ENCODE measurements at places on chromosomes 1 and 21. TPM values are rescaled to one million over a fixed set of nuclear protein-coding genes. Genes with fewer than 3 reads are reported as not detected.

Gene ZSWIM5
- total RNA-seq: 1.1 TPM

Gene AADACL3
- not detected for total RNA-seq

DNA sequence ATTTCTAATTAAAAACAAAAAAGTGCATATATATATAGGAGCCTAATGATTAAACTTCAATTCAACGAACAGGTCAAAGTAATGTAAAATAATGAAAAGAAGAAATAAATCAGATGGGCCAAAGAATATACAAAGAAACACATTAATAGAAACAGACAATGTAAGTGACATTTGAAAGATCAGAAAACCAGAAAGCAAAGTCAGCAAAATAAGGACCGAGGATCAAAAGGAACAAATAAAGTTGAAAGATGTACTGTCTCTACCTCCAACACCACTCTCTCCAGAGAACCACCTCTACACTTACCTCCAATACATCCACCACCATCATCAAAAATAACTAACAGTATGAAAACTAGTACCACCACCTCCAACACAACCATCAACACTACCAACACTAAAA lies 1226.3 kb upstream of the NCAM2 start:
- DNase-seq: no peak

DNA sequence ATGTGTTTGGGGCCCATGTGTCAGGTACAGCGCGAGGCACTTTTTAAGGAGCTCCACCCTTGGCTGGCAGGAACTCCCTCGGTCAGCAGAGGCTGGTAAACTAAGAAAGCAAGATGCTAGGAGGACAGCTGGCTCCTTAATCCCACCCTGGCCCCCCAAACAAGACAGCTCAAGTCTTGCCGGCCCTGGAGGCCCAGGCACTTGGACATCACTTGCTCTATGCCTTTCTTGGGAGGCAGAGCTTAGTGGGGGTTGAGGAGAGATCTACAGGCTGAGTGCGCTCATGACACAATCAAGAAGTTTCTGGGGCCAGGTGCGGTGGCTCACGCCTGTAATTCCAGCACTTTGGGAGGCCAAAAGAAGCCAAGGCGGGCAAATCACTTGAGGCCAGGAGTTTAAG lies 78.1 kb downstream of the CD34 start:
- no peak for DNase-seq

DNA sequence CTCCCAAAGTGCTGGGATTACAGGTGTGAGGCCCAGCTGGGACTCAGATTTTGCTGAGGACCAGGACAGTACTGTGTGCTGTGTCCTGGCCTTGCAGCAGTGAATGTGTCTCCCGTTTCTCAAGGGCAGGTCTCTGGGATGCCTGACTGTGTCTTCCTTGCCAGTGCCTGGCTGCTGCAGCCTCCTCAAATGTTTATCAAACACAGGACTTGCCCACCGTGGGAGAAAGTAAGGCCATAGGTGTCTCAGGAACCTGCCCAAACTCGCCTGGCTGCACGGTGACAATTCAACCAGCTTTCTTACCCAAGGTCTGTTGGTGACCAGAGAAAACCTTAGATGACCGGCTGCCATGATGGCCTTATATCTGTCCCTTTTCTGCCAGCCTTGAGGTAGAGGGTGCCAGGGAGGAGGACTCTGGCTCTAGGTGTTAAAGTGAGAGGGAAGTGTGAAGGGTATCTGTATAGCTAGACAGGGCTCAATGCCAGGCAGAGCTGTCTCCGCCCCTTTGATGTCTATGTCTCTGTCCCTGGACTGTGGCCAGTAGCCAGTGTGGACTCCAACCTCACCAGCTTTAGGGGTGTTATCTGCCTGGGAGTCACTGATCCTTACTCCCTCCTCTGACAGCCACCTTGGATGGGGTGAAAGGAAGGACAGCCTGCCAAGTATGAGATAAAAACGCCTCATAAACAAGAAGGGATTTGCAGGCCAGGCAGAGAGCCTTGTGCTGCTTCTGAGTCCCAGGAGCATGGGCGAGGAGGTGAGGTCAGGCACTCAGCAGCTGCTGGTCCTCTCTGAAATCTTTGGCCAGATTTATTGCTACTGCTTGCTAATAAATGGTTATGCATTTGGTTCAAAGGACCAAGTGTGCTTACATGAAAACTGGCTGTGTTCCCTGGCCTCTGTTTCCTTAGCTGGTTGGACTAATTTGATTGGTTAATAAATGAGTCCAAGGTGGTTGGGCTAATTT lies 22.3 kb downstream of the IL6R start:
- no peak for DNase-seq

- no peak for DNase-seq
These were observed 213.3 kb downstream of the ROR1 start for GRCh38 chr1:63987014-63987627.

- DNase-seq: no peak
These were observed 39.7 kb downstream of the ADARB1 start for GRCh38 chr21:45114072-45114471.

GRCh38 chr1:206568256-206568655 lies 44.0 kb downstream of the EIF2D start:
- no peak for DNase-seq

DNA sequence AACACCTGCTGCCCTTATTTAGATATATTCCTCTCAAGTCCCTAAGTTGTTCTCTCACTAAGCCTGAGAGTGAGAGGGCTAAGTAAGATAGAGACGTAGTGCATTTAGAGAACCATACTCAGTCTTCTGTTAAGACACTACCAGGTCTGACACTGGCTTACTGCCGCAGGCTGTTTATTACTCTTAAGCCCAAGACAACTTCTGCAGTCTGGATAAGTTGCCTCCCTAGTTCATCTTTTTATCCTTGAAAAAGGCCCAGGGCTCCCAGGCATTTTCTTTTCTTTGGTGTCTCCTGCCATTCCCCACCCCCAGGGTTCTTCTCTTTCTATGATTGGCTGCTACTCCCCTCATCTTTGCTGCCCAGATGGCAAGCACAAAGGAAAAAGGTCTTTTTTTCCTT lies 38.7 kb downstream of the CACHD1 start:
- DNase-seq: no peak
